ENCODE measurements at places on chromosomes 3 and 15.

- peak; percentile 33 for DNase-seq
Measured at GRCh38 chr3:113018536-113019181, 27.9 kb downstream of the GTPBP8 start.

DNA sequence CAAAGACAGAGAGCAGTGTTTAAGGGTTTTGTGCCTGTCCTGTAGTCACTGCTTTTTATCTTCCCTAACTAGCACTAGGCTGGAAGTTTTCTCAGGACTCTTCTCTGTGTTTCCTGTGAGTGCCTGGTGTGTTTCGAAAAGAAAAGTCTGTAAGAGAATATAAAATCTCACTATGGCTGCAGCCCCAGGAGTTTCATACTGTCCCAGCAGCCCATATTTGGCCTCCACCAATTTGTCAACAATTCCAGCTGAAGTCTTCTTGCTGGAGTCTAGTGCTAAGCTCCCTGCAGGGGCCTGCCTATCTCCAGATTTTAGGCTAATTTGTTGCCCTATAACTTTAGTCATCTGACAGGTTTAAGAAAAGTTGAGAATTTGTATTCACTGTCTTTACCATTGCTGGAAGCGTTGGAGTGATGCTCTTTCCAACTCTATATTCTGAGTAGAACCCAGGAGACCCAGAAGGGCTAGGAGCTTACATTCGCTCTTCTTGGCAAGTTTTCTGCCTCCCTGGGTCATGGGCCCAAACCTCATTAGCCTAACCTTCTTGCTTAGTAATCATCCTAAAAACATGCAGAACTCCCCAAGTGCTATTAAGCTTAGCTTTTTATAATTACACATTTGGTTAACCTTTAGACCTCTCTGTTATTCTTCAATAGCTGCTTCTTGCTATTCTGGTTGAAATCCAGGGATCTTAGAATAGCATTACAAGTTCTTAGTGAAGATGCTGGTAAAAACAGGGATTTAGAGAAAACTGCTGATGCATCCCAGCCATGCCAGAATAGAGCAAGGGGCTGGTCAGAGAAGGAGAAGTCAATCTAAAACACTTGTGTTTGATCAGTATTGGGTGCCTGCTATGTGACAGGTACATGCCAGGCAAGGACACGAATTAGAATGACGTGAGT is 283.1 kb downstream of the NEK10 start:
- peak; percentile 27 for DNase-seq

DNA sequence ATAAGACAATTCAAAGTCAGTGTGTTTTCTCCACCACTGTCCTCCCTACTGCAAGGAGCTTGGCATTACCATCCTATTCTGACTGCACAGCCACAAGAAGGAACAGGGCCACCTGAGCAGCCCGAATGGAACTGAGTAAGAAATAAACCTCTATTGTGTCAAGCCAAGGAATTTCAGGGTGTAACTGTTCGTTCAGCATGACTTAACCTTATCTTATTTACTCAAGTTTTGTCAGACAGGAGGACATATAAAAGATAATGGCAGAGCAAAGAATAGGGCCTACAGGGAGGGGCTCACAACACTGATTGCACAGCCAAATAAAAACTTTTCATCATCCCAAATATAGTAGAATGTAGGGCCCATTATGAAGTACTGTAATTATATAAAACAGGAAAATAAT is 236.1 kb downstream of the NEK10 start:
- DNase-seq, result no peak

DNA sequence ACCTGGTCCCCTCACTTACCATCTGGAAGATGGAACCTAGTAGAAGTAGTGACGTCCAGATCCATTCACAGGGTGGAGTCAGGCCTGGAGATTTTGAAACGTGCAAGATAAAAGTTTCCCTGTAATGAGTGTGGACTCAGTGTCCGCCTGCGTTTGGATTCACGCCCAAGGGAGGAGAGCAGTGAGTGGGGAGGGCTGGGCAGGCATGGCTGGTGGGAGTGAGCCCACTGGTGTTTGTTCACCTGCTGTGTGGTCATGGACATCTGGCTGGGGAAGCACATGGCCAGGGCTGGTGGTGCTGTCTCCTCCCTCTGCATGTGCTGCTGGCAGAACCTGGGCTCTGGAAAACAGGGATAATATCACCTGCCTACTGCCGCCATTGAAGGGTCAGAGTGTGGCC is 37.0 kb downstream of the RLBP1 start:
- no peak for DNase-seq

DNA sequence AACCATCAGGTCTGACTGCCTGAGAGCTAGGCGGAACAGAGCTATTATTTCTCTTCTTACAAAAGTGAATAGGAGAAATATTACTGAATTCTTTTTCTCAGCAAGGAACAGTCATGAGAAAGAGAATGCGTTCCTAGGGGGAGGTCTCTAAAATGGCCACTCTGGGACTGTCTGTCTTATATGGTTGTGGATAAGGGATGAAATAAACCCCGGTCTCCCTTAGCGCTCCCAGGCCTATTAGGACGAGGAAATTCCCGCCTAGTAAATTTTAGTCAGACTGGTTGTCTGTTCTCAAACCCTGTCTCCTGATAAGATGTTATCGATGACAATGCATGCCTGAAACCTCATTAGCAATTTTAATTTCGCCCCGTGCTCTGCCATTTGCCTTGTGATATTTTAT is 20.1 kb upstream of the WDR5B start:
- DNase-seq, result no peak

DNA sequence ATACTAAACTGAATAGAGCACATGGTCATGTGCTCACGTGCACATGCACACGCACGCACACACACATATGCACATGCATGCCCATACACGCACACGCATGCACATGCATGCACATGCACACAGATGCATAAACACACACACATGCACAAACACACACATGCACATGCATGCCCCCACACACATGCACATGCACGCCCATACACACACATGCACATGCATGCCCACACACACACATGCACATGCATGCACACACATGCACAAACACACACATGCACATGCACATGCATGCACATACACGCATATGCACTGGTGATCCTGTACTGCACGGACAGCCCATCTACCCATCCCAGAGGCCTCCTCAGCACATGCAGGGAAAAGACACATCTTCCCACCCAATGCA is 426.6 kb downstream of the OCA2 start:
- no peak for DNase-seq

DNA sequence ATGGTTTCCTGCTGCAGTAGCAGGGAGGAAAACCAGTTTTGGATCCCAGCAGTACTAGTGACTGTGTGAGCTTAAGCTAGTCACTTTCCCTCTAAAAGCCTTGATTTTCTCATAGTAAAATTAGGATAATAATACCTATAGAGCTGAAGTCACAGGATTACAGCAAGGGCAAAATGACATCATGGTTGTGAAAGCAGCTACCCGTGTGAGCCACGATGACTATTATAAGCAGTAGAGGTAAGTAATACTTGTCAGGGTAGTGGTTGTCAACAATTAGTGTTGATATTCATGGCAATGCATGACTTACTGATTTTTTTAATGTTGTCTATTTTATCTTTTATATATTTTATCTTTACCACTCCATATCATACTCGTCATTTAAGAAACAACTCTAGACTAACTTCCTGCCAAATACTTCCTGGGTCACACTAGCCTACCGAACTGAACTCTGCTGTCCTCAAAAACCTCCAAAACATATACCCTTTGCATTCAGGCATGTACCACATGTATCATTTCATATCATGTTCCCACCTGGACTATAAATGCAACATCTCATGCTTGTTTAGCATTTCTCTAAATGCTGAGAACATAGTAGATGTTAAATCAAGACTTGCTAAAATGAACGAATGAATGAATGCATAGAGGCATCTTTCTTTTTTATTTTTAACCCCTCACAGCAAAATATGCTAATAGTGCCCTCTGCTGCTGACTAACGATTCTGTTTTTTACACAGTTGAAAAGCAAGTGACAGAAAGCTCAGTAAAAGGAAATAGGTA is 172.6 kb downstream of the P3H2 start:
- DNase-seq, result peak; percentile 47

DNA sequence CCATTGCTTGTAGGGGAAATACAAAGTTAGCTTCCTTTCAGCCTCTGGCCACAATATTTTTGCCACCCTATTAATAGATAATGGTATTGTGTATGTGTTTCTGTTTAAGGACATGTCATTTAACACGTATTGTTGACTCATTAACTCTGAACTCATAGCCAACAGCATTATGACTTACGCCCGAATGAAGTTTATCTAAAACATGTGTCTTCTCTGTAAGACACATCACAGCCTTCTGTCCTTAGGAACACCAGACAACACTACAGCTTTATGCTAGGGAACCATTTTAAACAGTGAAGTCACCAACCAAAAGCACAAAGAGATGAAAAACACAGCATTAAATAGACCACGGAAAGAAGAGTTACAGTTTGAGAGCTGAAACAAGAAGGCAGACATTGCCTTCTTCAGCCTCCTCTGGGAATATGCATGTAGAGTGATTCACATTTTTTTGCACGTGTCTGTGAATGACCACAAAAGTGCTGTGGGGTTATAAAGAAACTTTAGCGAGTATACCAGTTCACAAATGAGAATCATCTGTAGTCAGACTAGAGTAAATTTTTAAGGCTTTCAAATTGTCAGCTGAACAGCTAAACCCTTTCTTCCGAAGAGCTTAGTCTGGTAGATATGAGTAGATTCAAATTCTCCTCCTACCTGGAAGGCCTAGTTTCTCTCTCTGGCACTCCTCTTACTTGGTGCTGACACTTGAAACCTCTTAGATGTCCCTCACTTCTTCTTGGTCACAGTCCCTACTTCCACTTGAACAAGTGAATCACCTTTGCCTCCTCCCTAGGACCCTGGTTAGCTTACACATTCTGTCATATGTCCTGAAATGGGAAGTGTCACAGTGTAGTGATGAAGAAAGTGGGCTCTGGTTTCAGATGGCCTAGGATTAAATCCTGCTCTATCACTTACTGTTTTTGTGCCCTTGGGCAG is 32.2 kb downstream of the MCTP2 start:
- DNase-seq, result peak; percentile 6

- no peak for DNase-seq
Measured at GRCh38 chr3:61803983-61804382, 242.6 kb downstream of the PTPRG start.

GRCh38 chr15:72866866-72867616 is 83.5 kb upstream of the ADPGK start:
- no peak for DNase-seq

DNA sequence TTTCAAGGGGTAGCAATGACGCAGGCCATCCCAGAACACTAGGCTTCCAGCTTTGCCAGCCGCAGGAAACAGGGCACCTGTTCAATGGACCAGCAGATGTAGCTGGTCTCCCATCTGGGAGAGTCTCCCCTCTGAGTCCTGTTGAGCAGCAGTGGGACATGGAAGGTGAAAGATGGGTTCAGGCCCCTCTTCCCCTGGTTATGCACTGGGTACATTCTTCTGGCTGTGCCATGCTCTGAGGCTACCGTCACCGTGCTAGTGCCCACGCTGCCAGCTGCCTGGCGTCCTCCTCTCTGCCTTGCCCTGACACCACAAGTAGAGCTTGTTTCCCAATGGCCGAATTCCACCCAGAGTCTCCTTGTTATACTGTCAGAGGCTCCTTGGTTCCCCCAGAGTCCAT is 63.1 kb downstream of the TLE3 start:
- DNase-seq, result no peak

GRCh38 chr3:165463531-165463930 is 267.3 kb upstream of the SLITRK3 start:
- no peak for DNase-seq

DNA sequence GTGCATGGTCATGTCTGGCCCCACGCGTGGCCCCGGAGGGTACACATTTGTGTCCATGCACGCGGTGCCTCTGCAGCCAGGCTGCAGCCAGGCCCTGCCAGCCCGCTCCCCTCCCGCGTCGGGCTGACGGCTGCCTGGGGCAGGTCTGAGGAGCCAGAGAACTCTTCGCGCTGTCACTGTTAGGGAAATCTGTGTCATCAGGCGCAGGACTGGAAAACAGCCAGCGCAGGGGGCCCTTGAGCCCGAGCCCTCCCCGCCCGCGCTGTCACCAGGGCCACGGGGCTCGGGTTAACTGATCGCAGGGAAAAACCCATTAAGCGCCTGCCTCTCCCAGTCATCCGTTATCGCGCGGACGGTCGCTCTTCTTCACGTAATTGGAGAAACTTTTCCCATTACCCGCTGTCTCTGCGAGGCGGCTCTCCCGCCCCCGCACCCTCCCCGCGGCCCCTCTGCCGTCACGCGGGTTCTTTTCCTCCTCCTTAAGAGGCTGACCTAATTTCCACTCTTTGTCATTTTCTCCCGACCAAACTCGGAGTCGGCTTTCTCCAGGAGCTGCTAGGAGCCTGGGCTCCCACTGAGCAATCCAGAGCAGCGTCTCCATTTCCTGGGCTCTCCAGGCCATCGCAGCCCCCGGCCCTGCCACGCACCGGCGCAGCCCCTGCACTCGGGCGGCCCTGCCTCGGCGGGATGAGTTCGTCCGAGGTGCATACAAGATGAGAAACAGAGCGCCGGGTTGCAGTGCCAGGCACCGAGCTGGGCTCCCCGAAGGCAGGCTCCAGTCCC is 57.5 kb upstream of the PRR23E start:
- DNase-seq, result peak; percentile 60

GRCh38 chr3:102006812-102007485 is 157.6 kb downstream of the NFKBIZ start:
- DNase-seq, result peak; percentile 65

Data from tongue (tissue), 3 donors.